CD4-positive, alpha-beta T cell treated with Interleukin-12 subunit alpha and Interleukin-12 subunit beta, for 1 hour (primary cell): ENCODE measurements at places on chromosomes 1 and 21.

DNA sequence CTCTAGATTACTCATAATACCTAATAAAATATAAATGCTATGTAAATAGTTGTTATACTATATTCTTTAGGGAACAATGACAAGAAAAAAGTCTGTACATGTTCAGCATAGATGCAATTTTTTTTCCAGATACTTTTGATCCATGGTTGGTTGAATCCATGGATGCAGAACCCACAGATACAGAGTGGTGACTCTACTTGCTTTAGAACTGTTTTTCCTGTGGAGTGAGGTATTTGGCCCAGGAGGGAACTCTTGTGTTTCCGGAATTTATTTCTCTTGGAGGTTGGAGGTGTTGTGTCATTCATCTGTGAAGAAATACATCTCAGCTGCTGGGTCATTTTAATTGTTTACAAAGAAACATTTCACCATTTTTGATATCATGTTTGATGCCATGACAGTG is 28.7 kb downstream of the TMEM200B start:
- DNase-seq, result no peak

DNA sequence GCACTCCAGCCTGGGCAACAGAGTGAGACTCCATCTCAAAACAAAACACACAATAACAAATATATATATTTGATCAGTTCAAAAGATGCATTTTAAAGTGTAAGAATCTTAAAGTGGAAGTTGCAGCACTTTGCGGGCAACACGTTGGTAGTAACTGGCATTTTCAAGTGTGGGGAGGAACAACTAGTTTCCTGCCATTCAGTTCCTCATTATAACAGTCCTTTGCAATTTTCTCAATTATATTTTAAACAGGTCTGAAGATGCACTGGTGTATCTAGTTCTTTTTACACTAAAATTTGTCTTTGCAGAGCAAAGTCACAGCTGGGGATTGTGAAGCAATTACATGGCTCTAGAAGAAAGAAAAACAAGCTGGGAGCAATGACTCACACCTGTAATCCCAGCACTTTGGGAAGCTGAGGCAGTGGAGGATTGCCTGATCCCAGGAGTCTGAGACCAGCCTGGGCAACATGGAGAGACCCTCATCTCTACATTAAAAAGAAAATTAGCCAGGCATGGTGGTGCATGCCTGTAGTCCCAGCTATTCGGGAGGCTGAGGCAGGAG is 25.3 kb downstream of the RRAGC start:
- no peak for DNase-seq

GRCh38 chr1:224383218-224383617 is 26.5 kb downstream of the CNIH4 start:
- DNase-seq, result no peak

DNA sequence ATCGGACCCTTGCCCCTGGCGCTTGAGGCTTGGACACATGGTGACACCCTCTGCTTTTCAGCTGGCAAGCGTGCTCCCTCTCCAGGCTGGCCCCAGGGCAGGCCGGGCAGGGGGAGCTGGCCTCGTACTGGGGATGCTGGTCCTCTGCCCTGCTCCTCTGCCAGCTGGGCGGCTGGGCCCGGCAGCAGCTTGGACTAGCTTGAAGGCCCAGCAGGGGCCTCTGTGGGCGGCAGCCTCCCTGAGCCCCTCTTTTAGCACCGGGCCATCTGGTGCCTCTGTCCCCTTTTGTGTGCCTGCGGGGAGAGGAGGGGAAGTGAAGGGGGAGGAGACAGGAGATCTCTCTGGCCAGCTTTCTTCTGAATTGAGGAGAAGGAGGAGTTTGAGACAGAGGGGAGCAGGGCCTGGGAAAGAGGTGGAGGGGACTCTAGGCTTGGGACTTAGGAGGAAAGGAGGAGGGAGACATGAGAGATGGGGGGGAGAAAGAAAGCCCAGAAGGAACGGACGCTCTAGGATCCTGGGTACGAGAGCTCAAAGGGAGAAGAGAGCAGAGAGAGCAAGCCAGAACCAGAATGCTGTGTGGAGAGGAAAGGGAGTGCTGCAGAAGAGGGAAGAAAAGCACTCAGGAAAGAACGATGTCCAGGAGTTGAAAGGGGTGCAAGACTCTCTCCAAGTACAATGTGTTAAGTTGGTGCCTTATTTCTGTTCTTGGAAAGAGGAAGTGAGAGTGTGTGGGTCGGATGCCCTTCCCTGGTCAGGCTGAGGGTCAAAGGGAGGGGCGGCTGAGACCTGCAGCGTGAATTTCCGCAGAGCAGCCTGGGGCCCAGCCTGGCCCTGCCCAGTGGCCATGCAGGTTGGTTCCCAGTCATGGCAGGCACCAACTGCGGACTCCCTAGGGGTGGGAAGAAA is 40.3 kb downstream of the IER5 start:
- no peak for DNase-seq

- no peak for DNase-seq
These were observed 16.9 kb downstream of the MGST3 start for GRCh38 chr1:165647970-165648369.

DNA sequence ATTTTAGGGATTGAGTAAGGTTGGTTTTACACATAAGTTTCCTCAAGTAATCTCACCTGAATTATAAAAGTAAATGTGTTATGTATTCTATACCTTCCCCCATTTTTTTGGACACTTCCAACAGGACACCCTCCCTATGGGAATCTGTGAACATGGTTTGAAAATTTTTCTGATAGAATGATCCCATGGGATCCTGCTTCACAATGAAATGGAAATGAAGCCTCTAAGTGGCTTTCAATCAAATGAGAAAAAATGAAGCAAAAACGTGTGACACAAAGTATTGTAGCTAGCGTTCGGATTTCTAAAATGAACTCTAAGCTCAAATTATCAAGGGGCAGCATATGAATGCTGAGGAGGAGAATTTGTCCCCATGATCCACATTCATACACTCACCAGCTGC is 1006.8 kb downstream of the ADGRL2 start:
- DNase-seq, result no peak

DNA sequence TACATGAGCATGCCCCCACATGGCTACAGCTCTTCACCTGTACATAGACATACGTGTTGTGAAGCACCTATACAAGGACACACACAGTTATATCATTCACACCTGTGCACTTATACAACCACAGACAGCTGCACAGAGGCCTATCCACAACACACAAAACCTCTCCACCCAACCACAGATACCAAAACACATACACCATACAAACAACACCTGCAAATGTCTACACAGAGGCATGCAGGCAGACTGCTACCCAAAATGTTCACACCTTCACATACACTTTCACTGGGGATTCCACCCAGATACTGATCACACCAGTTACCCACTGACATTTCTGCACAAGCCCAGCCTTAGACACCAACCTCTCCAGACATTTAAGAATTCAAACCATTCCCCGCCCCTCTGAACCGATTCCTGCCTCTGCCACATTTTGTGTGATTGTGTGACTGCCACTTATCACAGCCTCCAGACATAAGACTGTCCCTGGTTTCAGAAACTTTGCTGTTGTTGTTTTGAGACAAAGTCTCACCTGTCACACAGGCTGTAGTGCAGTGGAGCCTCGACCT is 2.0 kb downstream of the C1orf232 start:
- DNase-seq, result peak; percentile 11

DNA sequence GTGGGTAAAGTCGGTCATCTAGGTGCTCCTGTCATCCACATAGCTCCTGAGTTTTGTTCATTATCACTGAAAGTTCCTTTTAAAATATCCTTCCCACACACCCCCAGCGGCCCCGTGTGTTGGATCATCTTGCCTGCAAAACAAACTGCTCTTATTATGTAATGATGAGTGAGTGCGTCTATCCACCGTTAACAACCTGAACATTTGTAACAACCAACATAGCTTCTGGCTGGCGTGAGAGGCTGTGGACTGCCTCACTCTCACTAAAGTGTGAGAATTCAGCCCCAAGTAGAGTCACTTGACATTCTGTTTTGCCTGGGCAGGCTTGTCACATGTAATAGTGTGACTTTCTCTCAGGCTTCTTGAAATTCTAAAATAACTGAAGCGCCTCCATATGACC is 14.5 kb upstream of the KCNA2 start:
- DNase-seq, result no peak

GRCh38 chr1:58409336-58409735 is 137.2 kb downstream of the OMA1 start:
- DNase-seq, result no peak

- no peak for DNase-seq
These were observed 112.1 kb downstream of the BCAR3 start for GRCh38 chr1:93569489-93569888.

- DNase-seq, result no peak
These were observed 1.5 kb upstream of the PRDX6 start for GRCh38 chr1:173475564-173476196.

DNA sequence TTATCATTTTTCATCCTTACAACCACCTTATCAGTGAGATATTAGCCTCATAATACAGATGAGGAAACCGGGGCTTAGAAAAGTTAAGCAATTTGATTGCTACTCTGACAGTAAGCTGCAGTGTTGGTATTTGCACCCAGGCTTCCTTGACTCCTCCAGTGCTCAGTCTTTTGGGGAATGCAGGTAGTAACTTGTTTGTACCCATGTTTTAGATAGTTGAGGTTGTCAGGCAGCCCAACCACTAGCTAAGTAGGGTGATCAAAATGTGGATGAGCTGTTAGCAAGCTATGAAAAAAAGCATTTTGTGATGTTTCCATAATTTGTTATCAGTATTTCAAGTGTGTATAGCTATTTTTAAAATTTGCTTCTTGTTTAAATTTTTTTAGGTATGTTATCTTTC is 80.8 kb downstream of the SASS6 start:
- no peak for DNase-seq

DNA sequence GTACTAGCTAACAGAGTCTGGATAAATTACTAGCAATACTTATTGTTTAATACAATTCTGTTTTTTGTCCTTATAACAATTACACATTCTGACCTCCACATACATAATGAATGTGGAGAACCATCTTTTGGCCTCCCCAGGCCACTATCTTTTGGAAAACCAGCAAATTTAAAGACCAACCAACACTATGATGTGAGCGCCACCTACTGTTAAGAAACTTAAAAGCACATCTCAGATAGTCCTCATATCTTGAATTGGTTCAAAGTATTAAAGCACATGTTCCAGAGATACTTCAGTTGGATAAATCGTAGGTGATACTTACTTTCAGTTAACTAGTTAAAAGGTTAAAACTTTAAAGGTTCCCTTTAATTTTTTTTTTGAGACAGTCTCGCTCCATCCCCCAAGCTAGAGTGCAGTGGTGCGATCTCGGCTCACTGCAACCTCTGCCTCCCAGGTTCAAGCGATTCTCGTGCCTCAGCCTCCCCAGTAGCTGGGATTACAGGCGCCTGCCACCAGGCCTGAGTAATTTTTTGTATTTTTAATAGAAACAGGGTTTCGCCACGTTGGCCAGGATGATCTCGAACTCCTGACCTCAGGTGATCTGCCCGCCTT is 29.3 kb upstream of the USP1 start:
- peak; percentile 56 for DNase-seq

DNA sequence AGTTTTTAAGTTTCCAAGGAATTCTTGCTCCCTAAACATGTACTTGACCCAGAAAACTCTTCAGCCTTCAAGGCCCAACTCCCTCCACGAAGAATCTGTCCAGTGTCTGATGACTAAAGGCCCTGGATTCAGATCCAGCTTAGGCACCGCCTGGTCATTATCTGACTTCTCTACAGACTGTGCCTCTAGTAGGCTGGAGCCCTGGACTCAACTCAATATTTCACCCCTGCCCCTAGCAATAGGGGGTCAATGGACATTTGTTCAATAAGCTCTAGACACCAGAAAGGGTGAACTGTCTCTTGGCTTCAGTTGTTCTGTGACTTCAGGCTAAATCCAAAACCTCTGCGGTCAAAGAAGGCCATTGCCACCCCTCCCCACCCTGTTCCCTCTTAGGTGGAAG is 34.5 kb downstream of the NUAK2 start:
- no peak for DNase-seq

GRCh38 chr1:2377751-2378440 is 13.5 kb downstream of the MORN1 start:
- no peak for DNase-seq

DNA sequence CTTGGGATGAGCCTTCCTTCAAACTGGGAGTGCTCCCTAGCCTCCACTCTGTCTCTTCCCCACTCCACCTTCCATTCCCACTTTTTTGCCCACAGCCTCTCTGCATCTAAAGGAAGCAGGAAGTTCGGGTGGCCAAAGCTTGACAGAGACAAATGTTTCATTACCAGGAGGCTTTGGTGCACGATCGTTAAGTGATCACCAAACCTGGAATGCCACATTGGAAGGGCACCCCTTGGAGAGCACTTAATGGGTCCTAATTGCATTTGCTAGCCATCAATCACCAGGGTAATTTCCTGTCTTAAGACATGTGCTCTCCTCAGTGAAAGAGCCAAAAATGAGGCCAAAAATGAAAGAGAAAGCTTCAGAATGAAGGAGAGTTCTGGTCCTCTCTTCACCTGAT is 206.5 kb downstream of the TNR start:
- DNase-seq, result no peak

GRCh38 chr1:27138368-27138767 is 16.6 kb downstream of the SLC9A1 start:
- DNase-seq, result no peak

DNA sequence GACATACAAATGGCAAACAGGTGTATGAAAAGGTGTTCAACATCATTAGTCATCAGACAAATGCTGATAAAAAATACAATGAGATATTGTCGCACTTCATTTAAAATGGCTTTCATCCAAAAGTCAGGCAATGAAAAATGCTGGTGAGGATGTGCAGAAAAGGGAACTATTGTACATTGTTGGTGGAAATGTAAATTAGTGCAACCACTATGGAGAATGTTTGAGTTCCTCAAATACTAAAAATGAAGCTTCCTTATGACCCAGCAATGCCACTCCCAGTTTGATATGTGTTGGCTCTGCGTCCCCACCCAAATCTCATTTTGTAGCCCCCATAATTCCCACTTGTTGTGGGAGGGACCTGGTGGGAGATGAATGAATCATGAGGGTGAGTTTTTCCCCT is 309.7 kb upstream of the ZRANB2 start:
- DNase-seq, result no peak

- no peak for DNase-seq
These were observed 1.6 kb downstream of the CASZ1 start for GRCh38 chr1:10794724-10795275.

GRCh38 chr1:18941221-18942141 is 15.0 kb downstream of the IFFO2 start:
- no peak for DNase-seq

- DNase-seq, result no peak
These were observed 884.8 kb upstream of the B3GALT2 start for GRCh38 chr1:194071205-194071604.

GRCh38 chr1:53384796-53385195 is 56.9 kb upstream of the LRP8 start:
- no peak for DNase-seq

- no peak for DNase-seq
These were observed 56.8 kb downstream of the LUZP1 start for GRCh38 chr1:23111600-23112535.

DNA sequence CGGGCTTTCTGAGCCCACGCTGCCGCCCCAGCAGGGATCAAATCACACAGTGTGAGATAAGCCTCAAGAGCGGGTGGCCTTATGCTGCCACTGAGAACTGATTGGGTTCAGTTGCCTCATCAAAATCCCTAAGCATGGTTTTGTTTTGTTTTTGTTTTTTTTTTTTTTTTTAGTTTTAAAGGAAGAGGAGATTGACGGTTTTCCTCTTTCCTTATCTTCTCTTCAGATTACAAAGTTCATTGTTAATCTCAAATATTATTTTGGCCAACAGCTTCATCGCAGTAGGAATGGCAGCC is 651 bp downstream of the COA6 start:
- DNase-seq, result no peak

- DNase-seq, result no peak
These were observed 629.2 kb upstream of the USP24 start for GRCh38 chr1:55844322-55844721.
